ENCODE measurements at places on chromosomes 7 and 10. TPM values are rescaled to one million over a fixed set of nuclear protein-coding genes. Genes with fewer than 3 reads are reported as not detected.

The MMP21 gene
- total RNA-seq, result not detected

The STAMBPL1 gene
- total RNA-seq, result 40.8 TPM

The SPOCK2 gene
- total RNA-seq, result 31.7 TPM

The MYH16 gene
- total RNA-seq, result not detected

The ZNF503 gene
- total RNA-seq, result 3.5 TPM

The ZNF488 gene
- 2.2 TPM for total RNA-seq

The PRSS37 gene
- total RNA-seq, result not detected

The HOXA3 gene
- 42.6 TPM for total RNA-seq

The DRGX gene
- total RNA-seq, result not detected

The FAM24B gene
- total RNA-seq, result 2.0 TPM

The GRID1 gene
- 1.5 TPM for total RNA-seq

The BAMBI gene
- not detected for total RNA-seq

The SPDYE1 gene
- total RNA-seq, result not detected

GRCh38 chr7:27917774-27918314, 177.9 kb downstream of the TAX1BP1 start:
- H3K4me3 ChIP-seq, result no peak overlapping the region
- H3K4me1 ChIP-seq, result no peaks in the 10 kb centered on the region
- no peaks in the 10 kb centered on the region for H3K27me3 ChIP-seq

DNA sequence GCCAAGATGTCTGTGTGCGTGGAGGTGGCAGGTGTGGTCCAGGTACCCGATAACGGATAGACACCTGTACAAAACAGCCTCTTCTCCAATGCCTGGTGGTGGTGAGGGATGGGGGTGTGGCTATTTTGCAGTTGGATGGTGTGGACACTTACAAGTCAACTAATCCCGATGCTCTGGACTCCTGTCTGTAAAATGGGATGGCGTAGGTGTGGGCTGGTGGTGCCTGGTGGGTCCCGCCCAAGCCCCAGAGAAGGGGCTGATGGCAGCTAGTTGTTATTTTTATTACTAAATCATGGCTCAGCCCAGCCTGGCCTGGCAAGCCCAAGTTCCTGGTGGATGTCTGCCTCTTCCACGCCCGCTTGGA, 22.3 kb downstream of the GTF2IRD1 start:
- H3K4me3 ChIP-seq, result no peak overlapping the region
- DNase-seq, result no peak
- peaks cover 54% of the 10 kb centered on the region for H3K4me1 ChIP-seq
- no peaks in the 10 kb centered on the region for H3K27me3 ChIP-seq

DNA sequence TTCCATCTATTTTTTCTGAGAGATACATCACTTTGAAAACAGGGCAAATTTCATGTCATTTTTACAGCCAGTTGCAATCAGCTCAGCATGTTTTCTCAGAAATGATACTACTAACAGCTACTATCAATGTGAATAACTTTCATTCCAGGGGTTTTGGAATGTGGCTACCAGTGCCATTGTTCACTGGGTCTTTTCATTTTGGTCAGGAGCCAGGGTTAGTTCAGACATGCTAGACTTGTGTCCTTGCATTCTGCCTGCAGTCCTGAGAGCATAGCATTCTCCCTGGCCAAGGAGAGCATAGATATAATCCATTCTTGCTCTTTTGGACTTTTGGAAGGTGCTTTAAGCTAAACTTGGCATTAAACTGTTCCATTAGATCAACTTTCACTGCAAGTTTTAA, 160.9 kb upstream of the NEBL start:
- H3K27ac ChIP-seq, result no peak overlapping the region
- H3K27me3 ChIP-seq, result no peaks in the 10 kb centered on the region
- no peak for DNase-seq
- no peaks in the 10 kb centered on the region for H3K4me1 ChIP-seq
- H3K36me3 ChIP-seq, result no peaks in the 10 kb centered on the region
- no peak overlapping the region for H3K4me3 ChIP-seq

- DNase-seq, result no peak
- no peaks in the 10 kb centered on the region for H3K36me3 ChIP-seq
- H3K27me3 ChIP-seq, result no peaks in the 10 kb centered on the region
- no peak overlapping the region for H3K27ac ChIP-seq
- no peak overlapping the region for H3K4me3 ChIP-seq
Observed at GRCh38 chr7:137480401-137480800, 136.9 kb upstream of the PTN start.

- H3K4me1 ChIP-seq, result peaks cover 8% of the 10 kb centered on the region
- peak; percentile 81 for DNase-seq
- H3K36me3 ChIP-seq, result no peaks in the 10 kb centered on the region
- no peaks in the 10 kb centered on the region for H3K27me3 ChIP-seq
Observed at GRCh38 chr10:93541402-93542357, 24.8 kb upstream of the FFAR4 start.

- no peak overlapping the region for H3K27ac ChIP-seq
- no peaks in the 10 kb centered on the region for H3K36me3 ChIP-seq
- peaks cover 3% of the 10 kb centered on the region for H3K27me3 ChIP-seq
- H3K4me1 ChIP-seq, result peaks cover 3% of the 10 kb centered on the region
Observed at GRCh38 chr7:95330204-95330960, 6.0 kb upstream of the PON1 start.

DNA sequence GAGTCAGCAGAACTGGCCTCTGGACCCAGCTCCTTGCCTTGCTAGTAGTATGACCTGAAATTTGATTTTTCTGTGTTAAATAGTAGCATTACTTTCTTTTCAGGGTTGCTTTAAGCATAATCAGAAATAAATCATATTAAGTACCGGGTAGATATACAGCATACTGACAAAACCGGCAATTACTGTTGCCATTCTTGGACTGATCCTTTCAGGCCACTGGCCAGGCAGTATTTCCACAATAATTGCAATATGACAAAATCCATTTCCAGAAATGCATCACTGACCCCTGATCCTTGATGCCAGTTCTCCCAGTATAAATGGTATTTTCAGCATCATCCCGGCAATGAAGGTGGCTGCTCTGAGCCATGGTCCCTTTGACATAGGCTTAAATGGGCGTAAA, 6.9 kb downstream of the LRIT1 start:
- H3K4me3 ChIP-seq, result no peak overlapping the region
- no peak for DNase-seq
- H3K36me3 ChIP-seq, result no peaks in the 10 kb centered on the region
- no peaks in the 10 kb centered on the region for H3K4me1 ChIP-seq
- H3K27me3 ChIP-seq, result peaks cover 27% of the 10 kb centered on the region
- no peak overlapping the region for H3K27ac ChIP-seq

- no peak overlapping the region for H3K4me3 ChIP-seq
- peaks cover 46% of the 10 kb centered on the region for H3K4me1 ChIP-seq
- H3K27me3 ChIP-seq, result no peaks in the 10 kb centered on the region
Observed at GRCh38 chr7:30920021-30920583, 8.4 kb downstream of the AQP1 start.

DNA sequence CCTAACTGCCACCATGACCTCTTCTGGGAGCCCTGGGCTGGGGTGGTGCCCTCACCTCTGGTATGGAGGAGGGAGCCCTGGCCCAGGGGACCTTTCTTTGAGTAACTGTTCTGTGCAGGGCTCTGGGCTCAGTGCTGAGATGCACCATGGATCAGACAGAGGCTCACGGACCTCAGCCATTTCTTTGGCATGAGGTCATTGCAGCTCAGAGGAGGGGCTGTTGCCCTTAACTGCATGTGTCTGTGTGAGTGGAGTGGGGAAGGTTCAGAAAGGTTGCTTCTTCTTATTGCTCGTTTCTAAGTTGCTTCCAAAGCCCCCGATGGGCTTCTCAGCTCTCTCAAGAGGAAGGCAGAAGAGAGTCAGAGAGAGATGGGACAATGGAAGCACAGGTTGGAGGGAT, 233.9 kb downstream of the RPS24 start:
- H3K4me1 ChIP-seq, result no peaks in the 10 kb centered on the region
- peak; percentile 41 for DNase-seq
- peak overlapping the region; percentile 60 for H3K27ac ChIP-seq

GRCh38 chr7:55970561-55970960, 6.2 kb downstream of the NIPSNAP2 start:
- no peak overlapping the region for H3K4me3 ChIP-seq
- H3K4me1 ChIP-seq, result peaks cover 9% of the 10 kb centered on the region
- no peak overlapping the region for H3K27ac ChIP-seq

DNA sequence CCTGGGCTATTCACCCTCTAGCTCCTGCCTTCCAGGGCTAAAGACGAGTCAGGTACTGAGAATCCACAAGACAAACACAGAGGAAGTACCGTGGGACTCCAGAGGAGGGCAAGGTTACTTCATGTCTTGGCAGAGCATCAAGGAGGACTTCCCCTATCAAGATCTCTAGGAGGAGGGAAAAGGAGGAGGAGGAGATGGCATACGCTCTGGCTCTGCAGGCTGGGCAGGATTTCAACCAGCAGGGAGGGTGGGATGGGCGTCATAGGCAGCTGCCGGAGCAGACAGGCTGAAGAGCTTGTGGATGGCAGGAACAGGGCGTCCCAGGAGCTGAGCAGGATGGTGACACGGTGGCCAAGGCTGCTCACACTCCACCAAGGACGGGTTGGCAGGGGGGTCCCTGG, 21.3 kb downstream of the MDH2 start:
- no peak overlapping the region for H3K4me3 ChIP-seq
- H3K36me3 ChIP-seq, result peaks cover 37% of the 10 kb centered on the region
- H3K27me3 ChIP-seq, result no peaks in the 10 kb centered on the region
- H3K4me1 ChIP-seq, result peaks cover 8% of the 10 kb centered on the region
- H3K27ac ChIP-seq, result no peak overlapping the region

DNA sequence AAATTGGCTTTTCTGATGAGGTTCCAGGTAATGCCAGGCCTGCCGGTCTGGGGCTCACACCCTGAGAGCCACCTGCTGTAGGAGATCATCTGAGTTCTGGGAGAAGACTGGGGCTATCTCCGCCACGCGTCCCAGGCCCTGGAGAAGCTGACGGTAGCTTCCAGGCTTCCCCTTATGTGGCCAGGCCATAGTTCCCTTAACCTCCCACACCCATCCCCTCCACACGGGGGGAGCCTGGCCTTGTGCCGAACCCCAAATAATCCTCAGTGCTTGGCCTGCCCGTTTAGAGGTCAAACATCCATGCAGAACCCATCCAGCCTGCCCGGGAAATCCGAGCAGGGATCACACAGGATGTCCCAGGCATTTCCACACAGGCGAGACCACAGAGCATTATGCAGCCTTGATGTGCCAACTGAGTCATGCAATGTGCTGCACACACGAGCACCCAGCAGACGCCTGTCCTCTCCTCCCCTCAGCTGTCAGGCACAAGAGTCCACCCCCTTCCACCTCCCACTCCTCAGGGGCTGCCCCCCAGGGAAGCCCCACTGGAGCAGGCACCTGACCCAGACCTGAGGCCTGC, 176.2 kb downstream of the PRKAG2 start:
- DNase-seq, result no peak
- H3K36me3 ChIP-seq, result no peaks in the 10 kb centered on the region
- no peak overlapping the region for H3K4me3 ChIP-seq
- no peaks in the 10 kb centered on the region for H3K27me3 ChIP-seq

DNA sequence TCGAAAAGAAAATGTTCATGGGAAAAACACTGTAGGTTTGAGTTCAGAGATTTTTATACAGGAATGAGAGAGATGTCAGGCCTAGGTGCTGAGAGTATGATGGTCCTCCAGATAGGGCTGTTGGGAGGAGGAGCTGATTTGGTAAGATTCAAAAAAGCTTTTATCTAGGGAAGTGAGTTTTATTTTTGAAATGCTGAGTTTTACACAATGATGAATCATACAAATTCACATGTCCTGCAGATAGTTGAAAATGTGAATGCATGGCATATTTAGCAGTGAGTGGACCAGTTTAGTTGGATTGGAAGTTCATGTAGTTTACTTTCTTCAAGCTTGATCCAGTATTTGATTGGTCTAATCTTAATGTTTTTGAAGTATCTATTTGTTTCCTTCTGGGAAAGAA, 154.8 kb downstream of the LRRC4 start:
- no peaks in the 10 kb centered on the region for H3K27me3 ChIP-seq
- H3K36me3 ChIP-seq, result no peaks in the 10 kb centered on the region
- no peak overlapping the region for H3K27ac ChIP-seq

GRCh38 chr7:100799037-100799896, 28.1 kb downstream of the EPHB4 start:
- H3K4me1 ChIP-seq, result peaks cover 24% of the 10 kb centered on the region
- no peaks in the 10 kb centered on the region for H3K36me3 ChIP-seq
- H3K27me3 ChIP-seq, result peaks cover 5% of the 10 kb centered on the region
- no peak overlapping the region for H3K27ac ChIP-seq
- no peak overlapping the region for H3K4me3 ChIP-seq

DNA sequence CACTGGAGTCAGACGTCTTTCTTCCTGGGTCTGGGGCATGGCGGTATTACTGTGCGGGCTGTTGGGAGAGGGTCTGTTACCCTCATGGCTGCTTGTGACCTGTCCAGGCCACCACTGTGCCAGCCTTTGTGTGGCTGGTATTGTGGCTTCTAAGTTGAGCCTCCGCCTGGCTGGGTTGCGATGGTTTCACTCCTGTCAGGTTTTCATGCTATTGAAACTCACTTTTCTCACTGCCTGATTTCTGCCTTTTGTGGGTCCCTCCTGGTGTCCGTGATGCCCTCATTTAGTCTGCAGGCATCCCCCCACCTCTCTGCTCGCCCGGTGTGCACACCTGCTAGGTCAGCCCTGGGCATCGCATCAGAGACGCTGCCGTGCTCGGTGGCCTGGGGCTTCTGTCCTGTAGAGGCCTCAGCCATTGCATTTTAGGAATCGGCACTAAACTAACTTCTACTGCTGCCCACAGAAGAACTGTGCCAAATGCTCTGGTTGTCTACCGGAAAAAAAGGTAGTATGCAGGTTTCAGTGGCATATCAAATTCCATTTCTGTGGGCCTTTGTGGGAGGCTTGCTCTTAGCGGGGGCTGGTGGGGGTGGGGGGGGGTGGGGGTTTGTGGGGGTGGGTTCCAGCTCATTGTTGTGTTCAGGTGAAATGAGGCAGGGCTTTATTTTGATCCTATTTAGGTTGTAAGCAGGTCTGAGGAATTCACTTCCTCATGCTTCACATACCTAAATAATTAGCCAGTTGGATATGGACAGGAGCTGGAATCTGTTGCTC, 64.3 kb downstream of the MGMT start:
- H3K27me3 ChIP-seq, result no peaks in the 10 kb centered on the region
- H3K4me3 ChIP-seq, result no peak overlapping the region
- H3K36me3 ChIP-seq, result no peaks in the 10 kb centered on the region
- H3K27ac ChIP-seq, result no peak overlapping the region

GRCh38 chr7:118195837-118196474, 12.0 kb downstream of the LSM8 start:
- H3K36me3 ChIP-seq, result peaks cover 16% of the 10 kb centered on the region
- no peaks in the 10 kb centered on the region for H3K27me3 ChIP-seq
- no peak overlapping the region for H3K27ac ChIP-seq
- no peak overlapping the region for H3K4me3 ChIP-seq

DNA sequence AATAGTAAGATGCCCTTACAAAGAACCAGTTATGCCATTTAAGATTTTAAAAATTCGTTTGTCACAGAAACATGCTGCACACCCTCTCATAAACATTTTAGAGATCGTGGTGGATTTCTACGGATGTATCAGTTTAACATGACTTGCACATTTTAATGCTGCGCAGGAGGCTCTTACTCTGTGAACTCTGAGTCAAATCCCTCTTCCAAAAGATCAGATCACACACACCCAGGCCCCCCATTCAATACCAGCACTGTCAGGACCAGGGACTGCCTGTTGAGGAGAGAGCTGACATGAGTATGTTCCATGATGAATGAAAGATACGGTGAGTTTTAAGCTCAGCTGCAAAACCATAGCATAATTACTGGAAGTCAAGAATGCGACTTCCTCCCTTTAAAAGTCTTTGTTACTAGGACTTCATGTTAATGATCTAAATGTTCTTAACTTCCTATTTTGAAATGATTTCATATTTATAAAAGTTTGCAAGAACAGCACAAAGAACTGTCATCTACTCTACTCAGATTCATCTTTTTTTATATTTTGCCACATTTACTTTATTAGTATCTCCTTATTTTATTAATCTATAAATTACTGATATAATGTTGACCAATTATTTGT, 500.2 kb downstream of the GLRX3 start:
- no peak overlapping the region for H3K4me3 ChIP-seq
- no peaks in the 10 kb centered on the region for H3K4me1 ChIP-seq
- no peaks in the 10 kb centered on the region for H3K27me3 ChIP-seq
- DNase-seq, result no peak
